ENCODE measurements at places on chromosomes 5 and 9.

- peaks cover 27% of the 10 kb centered on the region for H3K4me1 ChIP-seq
- H3K27ac ChIP-seq, result no peak overlapping the region
- no peak overlapping the region for H3K4me3 ChIP-seq
- H3K27me3 ChIP-seq, result no peaks in the 10 kb centered on the region
- H3K36me3 ChIP-seq, result peaks cover 82% of the 10 kb centered on the region
Measured at GRCh38 chr5:98902733-98903132, 26.1 kb downstream of the CHD1 start.

DNA sequence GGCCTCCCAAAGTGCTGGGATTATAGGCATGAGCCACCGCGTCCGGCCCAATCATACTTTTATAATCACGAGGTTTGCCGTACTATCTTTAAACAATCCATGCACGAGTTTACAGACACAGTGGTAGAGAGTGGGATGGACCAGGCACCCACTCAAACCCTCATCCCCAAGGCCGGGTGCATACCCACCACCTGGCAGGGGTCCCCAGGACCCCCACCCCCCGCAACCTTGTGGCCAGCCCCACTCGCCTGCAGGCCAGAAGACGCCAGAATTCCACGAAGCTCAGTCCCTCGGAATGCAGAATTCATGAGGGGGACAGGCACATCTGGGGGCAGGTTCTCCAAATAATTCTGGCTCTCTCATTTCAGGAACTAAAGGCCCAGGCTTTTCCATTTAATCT lies 17.1 kb downstream of the NACC2 start:
- peak; percentile 47 for DNase-seq
- no peaks in the 10 kb centered on the region for H3K27me3 ChIP-seq
- no peak overlapping the region for H3K27ac ChIP-seq
- H3K36me3 ChIP-seq, result no peaks in the 10 kb centered on the region
- peaks cover 3% of the 10 kb centered on the region for H3K4me1 ChIP-seq

GRCh38 chr5:33834334-33834733 lies 57.5 kb downstream of the ADAMTS12 start:
- H3K27me3 ChIP-seq, result no peaks in the 10 kb centered on the region
- no peak overlapping the region for H3K4me3 ChIP-seq
- DNase-seq, result no peak
- H3K4me1 ChIP-seq, result no peaks in the 10 kb centered on the region

DNA sequence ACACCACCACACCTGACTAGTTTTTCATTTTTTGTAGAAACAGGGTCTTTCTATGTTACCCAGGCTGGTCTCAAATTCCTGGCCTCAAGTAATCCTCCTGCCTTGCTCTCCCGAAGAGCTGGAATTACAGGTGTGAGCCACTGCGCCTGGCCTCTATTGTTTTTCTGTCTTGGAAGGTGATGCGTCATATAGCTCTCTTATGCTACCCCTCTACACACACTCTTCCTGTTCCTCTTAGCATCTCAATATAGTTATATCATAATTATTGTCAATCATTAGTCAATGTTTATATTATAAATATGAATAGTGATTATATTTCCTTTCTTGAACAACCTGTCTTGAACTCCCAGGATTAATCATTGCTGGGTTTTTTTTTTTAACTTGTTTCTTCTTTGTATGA lies 7.3 kb downstream of the PKD2L2 start:
- no peaks in the 10 kb centered on the region for H3K4me1 ChIP-seq
- H3K27me3 ChIP-seq, result no peaks in the 10 kb centered on the region
- DNase-seq, result no peak

DNA sequence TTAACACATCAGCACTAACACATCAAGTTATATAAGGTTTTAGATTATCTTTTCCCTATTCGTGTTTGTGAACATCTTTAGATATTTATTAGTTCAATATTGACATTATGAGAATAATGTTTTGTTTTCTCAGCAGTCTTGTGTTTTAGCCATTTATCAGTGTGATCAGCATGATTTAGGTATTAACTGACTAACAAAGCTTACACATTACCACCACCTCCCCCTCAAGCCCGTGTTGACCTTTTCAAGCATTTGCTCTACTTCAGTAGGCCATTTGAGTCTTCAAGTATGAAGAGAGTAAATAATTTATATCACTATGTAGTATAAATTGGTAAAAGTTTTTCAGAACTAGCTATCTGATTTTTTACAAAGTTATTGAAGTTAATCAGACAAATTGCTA lies 6.9 kb downstream of the PBX3 start:
- no peaks in the 10 kb centered on the region for H3K27me3 ChIP-seq
- peaks cover 31% of the 10 kb centered on the region for H3K36me3 ChIP-seq
- no peak for DNase-seq
- no peak overlapping the region for H3K27ac ChIP-seq

GRCh38 chr9:86902991-86903733 lies 44.1 kb downstream of the GAS1 start:
- H3K4me3 ChIP-seq, result no peak overlapping the region
- no peak for DNase-seq

- no peaks in the 10 kb centered on the region for H3K27me3 ChIP-seq
- no peak overlapping the region for H3K4me3 ChIP-seq
- peaks cover 18% of the 10 kb centered on the region for H3K36me3 ChIP-seq
- peaks cover 11% of the 10 kb centered on the region for H3K4me1 ChIP-seq
- no peak overlapping the region for H3K27ac ChIP-seq
Measured at GRCh38 chr5:39020458-39020857, 53.7 kb downstream of the RICTOR start.

DNA sequence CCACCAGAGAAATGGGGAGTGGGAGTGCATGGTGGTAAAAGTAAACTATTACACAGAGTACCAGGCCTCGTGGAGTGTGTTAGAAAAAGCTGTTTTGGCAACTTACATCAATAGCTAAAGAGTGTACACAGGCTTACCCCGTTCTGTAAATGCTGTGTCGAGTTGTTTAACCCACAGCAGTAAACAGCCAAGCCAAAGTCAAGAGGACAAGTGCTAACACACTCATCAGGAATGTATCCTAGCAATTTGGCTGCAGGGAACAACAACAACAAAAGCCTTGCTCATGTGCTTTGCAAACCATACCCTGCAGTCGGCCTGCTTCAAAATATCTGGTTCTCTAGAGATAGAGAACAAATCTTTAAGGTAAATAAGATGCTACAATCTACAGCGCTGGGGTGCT lies 15.9 kb downstream of the DAP start:
- no peaks in the 10 kb centered on the region for H3K27me3 ChIP-seq
- H3K4me3 ChIP-seq, result no peak overlapping the region
- no peak overlapping the region for H3K27ac ChIP-seq
- DNase-seq, result no peak
- no peaks in the 10 kb centered on the region for H3K4me1 ChIP-seq
- H3K36me3 ChIP-seq, result peaks cover 97% of the 10 kb centered on the region

Data from RWPE2 (cell line).